ENCODE measurements at places on chromosomes 12 and 14. TPM values are rescaled to one million over a fixed set of nuclear protein-coding genes. Genes with fewer than 3 reads are reported as not detected.
A peak's percentile ranks its signal among the peaks of the same experiment; 100 is the strongest.

GRCh38 chr14:94857950-94858349 lies 88.0 kb upstream of the GSC start:
- H3K27ac ChIP-seq = no peak overlapping the region
- no peak overlapping the region for H3K4me3 ChIP-seq
- peaks cover 50% of the 10 kb centered on the region for H3K27me3 ChIP-seq
- no peaks in the 10 kb centered on the region for H3K4me1 ChIP-seq

GRCh38 chr12:13654456-13654855 lies 326.9 kb downstream of the GRIN2B start:
- no peak for DNase-seq
- H3K27me3 ChIP-seq = no peaks in the 10 kb centered on the region
- H3K27ac ChIP-seq = no peak overlapping the region
- H3K4me1 ChIP-seq = no peaks in the 10 kb centered on the region
- no peaks in the 10 kb centered on the region for H3K36me3 ChIP-seq
- no peak overlapping the region for H3K4me3 ChIP-seq

DNA sequence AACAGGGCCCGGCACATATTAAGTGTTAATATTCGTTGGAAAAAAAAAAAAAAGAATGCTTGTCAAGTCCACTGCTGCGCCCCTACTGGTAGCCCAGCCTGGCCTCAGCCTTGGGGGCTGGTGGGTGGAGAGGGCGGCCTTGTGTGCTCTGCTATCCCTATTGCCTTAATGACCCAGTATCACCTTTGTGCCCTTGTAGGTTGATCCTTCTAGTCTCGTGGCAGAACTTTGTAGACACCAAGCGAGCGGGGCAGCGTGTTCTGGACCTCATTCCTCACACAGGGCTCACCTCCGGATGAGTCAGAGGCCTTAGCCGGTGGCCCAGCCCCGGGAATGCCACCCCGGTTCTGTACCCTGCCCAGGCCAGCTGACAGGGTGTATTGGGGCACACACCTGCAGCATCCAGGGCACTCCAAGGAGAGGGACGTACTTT lies 1.8 kb upstream of the RCOR1 start:
- no peaks in the 10 kb centered on the region for H3K36me3 ChIP-seq
- peak overlapping the region; percentile 94 for H3K4me3 ChIP-seq
- peaks cover 45% of the 10 kb centered on the region for H3K4me1 ChIP-seq
- no peaks in the 10 kb centered on the region for H3K27me3 ChIP-seq
- H3K27ac ChIP-seq = peak overlapping the region; percentile 100

- DNase-seq = no peak
- no peaks in the 10 kb centered on the region for H3K27me3 ChIP-seq
- H3K4me1 ChIP-seq = peaks cover 6% of the 10 kb centered on the region
Measured at GRCh38 chr12:96117460-96117859, 76.7 kb upstream of the ELK3 start.

DNA sequence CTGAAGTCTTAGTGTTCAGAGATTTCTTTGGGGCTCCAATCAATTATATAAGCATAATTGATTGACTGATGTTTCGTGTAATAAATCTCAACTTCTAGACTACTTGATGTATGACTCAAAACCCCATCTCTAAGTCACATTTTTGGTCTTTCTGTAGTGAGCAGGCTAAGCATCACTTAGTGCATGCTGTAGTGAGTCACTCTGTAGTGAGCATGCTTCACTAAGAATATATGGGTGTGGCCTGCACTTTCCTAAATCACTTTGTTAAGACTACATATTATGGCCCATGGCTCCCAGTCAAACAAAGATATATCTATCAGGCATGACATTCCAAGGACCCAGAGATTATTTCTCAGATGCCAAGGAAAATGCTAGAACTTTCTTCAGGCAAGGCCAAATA lies 909.4 kb upstream of the LRFN5 start:
- no peaks in the 10 kb centered on the region for H3K27me3 ChIP-seq
- H3K36me3 ChIP-seq = no peaks in the 10 kb centered on the region
- DNase-seq = no peak
- H3K27ac ChIP-seq = no peak overlapping the region
- H3K4me1 ChIP-seq = no peaks in the 10 kb centered on the region
- no peak overlapping the region for H3K4me3 ChIP-seq

GRCh38 chr12:71440763-71441748 lies 1.5 kb downstream of the LGR5 start:
- peaks cover 27% of the 10 kb centered on the region for H3K4me1 ChIP-seq
- H3K36me3 ChIP-seq = no peaks in the 10 kb centered on the region
- H3K4me3 ChIP-seq = no peak overlapping the region
- peaks cover 9% of the 10 kb centered on the region for H3K27me3 ChIP-seq
- no peak for DNase-seq

Gene CD163
- 124 TPM for total RNA-seq

Gene TMEM119
- total RNA-seq = 0.08 TPM

Gene PTCSC3
- not detected for total RNA-seq

Gene P2RX7
- total RNA-seq = 2.2 TPM

Gene COX8C
- total RNA-seq = not detected

DNA sequence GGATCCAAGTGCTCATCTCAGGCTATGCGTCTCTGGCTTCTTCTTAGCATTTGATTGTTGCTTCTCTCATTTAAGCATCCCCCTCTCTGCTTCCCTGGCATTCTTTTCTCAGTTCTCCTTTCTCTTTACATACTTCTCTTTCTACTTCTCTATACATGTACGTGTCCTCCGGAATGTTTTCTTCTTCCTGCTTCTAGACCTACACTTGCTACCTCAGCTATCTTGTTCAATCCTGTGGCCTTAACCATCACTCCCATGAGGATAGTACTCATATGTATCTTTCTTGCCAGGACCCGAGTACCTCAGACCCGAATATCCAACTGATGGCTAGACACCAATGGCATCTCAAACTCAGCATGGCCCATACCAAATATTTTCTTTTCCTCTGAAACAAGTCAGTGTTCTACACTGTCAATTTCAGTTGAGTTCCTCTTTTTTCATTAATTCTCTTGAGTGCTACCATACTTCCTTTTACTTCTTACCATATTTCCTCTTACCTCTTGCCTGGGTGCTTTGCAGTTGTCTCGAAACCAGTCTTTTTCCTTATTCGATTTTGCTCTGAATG lies 115.1 kb upstream of the SLC38A2 start:
- DNase-seq = no peak
- H3K4me1 ChIP-seq = peaks cover 2% of the 10 kb centered on the region
- H3K36me3 ChIP-seq = no peaks in the 10 kb centered on the region
- no peak overlapping the region for H3K4me3 ChIP-seq

Gene ANKRD33
- not detected for total RNA-seq

DNA sequence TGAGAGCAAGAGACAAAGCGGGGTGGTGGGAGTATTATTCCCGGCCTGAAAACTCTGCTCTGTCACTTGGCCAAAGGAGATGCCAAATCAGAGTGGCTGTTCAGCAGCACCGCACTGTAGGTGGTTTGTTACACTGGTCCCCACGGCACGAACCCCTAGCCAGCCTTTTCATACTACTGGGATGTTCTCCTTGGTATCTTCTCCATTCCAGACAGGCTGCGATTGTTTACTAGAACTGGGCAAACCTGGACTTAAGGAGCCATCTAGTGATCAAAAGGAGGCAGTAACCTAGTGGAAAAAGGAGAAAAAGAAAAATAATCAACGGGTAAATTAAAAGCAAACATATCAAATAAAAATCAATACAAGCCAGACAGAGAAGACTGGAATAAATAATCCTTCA lies 58.9 kb upstream of the TMTC2 start:
- no peaks in the 10 kb centered on the region for H3K36me3 ChIP-seq
- H3K4me1 ChIP-seq = no peaks in the 10 kb centered on the region
- H3K4me3 ChIP-seq = no peak overlapping the region
- no peak overlapping the region for H3K27ac ChIP-seq

Gene NXPH4
- total RNA-seq = 5.0 TPM

DNA sequence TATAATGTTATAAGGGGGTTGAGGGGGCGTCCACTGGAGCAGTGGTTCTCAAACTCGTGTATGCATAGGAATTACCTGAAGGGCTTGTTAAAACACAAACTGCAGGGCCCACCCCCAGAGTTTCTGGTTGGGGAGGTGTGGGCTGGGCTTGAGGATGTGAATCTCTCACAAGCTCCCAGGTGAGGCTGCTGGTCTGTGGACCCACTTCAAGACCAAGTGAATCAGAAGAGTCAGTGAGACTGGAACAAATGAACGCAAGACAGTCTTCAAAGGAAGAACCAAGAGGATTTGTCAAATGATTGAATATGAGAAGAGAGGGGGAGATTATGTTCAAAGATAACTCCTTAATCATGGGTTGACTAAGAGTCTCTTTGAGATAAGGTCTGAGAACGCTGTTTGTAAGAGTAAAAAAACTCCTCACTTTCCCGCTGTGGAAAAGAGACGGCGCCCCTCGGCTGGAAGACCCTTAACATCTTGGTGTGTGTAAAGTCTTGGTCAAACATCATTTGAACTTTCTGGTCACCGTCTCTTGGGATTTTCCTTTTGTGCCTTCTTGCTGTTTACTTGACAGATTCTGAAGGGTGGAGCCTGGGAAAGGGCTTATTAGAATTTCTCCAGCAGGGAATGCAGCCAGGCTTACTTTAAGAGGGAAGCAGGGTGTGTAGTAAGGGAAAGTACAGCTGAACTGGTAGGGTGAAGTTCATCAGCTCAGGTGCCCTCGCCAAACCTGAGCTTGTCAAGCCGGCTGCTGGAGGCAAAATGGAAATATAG lies 5.3 kb upstream of the FOXN3 start:
- H3K36me3 ChIP-seq = no peaks in the 10 kb centered on the region
- H3K4me3 ChIP-seq = peak overlapping the region; percentile 40
- no peaks in the 10 kb centered on the region for H3K27me3 ChIP-seq

DNA sequence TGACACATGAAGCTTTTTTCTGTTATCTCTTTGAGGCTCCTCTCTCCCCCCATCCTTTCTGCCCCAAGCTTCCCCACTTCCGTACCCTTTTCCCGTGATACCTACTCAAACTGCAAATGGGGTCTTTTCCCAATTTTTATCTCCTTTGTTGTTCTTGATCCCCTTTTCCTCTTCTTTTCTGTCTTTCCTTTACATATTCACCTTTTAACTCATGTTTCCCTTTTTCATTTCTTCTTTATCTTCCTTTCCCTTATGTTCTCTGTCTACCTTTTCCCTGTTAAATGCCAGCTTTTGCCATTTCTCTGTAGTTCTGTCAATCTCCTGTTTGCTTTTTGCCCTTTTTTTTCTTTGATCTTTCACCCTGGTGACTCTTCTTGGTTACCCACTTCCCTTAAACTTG lies 2.6 kb upstream of the BHLHE41 start:
- peak overlapping the region; percentile 96 for H3K27ac ChIP-seq
- peaks cover 5% of the 10 kb centered on the region for H3K27me3 ChIP-seq
- peaks cover 47% of the 10 kb centered on the region for H3K4me1 ChIP-seq

GRCh38 chr12:58920102-58920960 lies at the start of gene LRIG3:
Gene LRIG3 (minus strand): TSS chr12:58920504. CDS start chr12:58920235, 269 bp downstream.
- no peaks in the 10 kb centered on the region for H3K4me1 ChIP-seq
- DNase-seq = no peak
- no peaks in the 10 kb centered on the region for H3K36me3 ChIP-seq
- no peaks in the 10 kb centered on the region for H3K27me3 ChIP-seq
- H3K4me3 ChIP-seq = peak within 1 kb of the TSS; percentile 98
